ENCODE measurements at places on chromosomes 5 and 9.

DNA sequence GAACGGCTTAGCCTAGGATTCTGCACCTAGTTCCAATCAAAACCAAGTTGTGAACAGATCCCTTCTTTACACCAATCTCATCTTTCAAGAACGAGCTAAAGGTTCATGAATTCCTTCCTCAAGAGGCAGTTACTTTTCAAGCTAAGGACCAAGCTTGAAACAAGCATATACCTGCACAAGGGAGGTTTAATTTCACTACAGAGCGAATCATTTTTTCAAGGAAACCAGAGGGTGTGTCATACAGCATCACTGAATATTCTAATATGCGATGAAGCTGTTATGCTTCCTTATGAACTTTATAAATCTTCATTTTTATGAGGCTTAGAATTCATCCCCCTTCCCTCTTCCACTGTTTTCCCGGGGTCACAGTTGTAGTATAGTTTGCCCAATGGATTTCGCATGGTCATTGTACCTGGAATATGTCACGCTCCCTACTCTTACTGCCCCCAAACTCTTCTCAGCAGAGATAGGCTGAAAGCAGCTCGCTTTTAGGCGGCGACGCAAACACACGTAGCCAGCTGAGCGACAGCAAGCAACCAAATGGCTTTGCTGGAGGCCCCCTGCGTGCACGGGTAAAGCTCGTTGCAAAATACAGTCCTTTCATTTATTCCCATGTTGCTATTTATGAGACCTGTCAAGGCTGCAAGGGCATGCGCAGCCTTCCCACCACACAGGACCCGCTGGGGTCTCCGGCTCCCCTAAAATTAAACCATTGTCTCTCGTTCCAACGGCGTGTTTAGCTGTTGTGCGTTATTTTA lies 832 bp downstream of the LMBRD2 start:
- peak; percentile 31 for DNase-seq

DNA sequence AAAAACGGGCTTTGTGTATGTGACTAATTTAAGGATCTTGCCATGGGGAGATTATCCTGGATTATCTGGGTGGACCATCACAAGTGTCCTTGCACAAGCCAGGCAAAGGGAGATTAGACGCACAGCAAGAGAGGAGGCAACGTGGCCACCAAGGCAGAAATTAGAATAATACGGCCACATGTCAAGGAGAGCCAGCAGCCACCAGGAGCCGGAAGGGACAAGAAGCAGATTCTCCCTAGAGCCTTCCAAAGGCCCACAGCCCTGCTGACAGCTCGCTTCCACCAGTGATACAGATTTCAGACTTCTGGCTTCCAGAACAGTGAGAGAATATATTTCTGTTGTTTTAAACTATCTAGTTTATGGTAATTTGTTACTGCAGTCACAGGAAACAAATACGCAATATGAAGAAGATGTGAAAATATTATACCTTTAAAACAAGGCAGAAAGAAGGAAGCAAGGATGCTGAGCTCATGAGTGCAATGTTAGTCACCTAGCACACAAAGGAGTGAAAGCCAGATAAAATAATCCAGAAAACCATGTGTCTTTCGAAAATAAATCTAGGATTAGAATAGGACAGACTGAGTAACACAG lies 28.7 kb upstream of the F2RL1 start:
- no peak for DNase-seq

GRCh38 chr5:32443145-32443540 lies 1.4 kb downstream of the ZFR start:
- DNase-seq, result no peak

DNA sequence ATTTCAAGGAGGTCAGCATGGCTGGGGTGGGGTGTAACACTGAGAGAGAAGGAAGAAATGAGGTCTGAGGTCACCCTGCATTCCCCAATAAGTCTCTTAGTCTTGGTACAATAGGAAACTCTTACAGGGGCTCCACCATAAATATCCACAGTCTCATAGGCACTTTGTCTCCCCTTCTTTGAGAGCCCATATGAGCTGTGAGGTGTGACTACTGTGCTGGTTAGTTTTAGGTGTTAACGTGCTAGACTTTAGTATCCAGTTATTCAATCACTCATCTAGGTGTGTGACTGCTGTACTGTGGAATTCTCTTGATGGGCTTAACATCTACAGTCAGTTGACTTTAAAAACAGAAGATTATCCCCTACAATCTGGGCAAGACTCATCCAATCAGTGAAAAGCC lies 378.1 kb upstream of the RFX3 start:
- DNase-seq, result no peak

DNA sequence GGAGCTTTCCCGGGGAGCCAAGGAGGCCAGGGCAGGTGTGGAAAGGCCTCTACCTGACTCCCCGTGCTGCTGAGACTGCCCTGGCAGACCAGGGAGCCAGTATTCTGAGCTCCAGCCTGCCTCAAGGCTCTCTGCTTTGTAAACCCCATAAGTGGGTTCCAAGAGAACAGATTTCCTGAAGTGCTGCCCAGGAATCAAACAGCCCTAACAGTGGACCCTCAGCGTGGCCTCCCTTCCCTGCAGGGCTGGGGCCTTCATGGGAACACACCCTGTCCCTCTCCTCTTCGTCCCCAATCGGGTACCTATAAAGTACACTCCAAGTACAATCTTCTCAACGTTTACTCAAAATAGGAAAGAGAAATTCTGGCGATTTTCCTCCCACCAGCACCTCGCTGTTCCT lies 252.5 kb downstream of the FSTL4 start:
- no peak for DNase-seq

DNA sequence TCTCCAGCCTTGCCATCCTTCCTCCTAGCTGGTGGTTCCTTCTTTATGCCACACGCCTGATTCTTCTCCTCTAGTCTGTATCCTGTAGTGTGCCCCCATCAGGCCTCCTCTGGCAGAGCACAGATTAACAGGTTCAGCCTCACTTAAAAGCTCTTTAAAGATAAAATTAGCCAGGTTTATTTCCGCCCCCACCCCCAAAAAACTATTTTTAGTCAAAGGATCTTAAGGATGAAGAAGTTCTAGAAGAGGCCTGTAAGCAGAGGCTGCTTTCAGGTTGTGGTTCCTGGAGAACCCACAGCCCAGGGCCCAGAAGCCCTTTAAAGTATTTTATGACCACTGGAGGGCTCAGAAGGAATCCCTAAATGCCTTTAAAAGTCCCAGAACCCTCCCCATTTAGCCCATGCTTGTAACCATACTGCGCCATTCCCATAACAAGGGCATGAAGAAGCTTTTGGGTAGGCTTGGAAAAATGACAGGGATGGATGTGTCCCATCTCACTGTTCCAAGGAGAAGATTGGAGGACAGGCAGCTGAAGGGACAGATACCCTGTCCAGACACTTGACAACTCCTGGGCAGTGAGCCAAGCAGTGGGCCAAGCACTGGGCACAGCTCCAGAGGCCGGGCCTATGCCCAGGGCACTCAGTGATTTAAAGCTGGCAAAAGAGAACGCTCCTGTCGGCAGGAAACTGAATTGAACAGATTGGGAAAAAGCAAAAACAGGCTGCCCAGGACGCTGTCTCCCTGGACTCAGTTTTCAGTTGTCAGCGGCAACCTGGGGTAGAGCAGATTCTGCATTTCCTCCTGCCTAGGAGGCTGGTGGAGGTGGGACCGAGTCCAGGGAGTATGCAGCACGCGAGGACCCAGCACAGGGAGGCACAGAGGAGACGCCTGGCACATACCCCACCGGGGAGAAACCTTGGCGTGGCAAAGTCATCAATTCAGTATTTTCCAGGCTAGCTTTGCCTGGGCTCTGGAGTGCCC lies 106.3 kb upstream of the SSBP2 start:
- DNase-seq, result no peak

GRCh38 chr5:95850391-95850894 lies 27.9 kb upstream of the GLRX start:
- DNase-seq, result no peak

GRCh38 chr9:135284386-135285134 lies 195.0 kb upstream of the PPP1R26 start:
- no peak for DNase-seq

DNA sequence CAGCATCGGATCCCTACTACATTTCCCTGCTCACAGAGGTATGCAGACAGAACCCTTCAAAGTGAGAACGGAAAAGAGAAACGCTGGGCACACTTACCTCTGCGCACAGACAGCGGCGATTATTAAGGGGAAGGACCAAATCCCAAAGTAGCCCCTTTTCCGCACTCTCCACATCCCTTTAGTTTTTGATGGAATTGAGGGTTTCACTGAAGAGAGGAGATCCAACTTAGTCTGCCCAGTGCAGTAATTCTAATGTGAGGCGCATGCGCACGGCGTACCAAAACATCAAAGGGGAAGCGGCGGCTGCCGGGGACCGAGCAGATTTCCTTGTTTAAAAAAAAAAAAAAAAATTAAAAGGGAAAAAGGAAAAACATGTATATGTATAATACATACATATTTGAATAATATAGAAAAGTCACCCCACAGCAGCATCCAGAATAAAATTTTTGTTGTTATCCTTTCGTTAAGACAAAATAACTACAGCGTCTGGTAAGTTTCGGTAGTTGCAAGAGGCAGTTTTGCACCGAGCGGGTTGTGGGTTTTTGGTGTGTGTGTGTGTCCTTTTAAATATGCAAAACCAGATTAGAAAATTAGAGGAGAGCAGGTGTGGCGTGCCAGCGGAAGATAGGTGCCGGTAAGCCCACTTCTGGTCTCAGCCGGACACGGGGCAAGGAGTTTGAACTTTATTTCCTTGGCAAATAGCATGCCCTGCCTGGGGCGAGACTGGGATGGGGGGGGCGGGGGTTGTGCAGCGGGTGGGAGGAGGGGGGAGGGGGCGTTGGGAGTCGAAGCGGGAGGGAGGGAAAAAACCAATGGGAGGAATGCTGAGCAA lies at the start of gene GABRB2:
Gene GABRB2, minus strand, starts transcription at position 256 of the 832 bp plus-strand sequence. Its CDS starts 82 bp downstream, at position 174.
- peak; percentile 19 for DNase-seq

GRCh38 chr9:130599625-130600024 lies 20.2 kb downstream of the FUBP3 start:
- DNase-seq, result no peak

DNA sequence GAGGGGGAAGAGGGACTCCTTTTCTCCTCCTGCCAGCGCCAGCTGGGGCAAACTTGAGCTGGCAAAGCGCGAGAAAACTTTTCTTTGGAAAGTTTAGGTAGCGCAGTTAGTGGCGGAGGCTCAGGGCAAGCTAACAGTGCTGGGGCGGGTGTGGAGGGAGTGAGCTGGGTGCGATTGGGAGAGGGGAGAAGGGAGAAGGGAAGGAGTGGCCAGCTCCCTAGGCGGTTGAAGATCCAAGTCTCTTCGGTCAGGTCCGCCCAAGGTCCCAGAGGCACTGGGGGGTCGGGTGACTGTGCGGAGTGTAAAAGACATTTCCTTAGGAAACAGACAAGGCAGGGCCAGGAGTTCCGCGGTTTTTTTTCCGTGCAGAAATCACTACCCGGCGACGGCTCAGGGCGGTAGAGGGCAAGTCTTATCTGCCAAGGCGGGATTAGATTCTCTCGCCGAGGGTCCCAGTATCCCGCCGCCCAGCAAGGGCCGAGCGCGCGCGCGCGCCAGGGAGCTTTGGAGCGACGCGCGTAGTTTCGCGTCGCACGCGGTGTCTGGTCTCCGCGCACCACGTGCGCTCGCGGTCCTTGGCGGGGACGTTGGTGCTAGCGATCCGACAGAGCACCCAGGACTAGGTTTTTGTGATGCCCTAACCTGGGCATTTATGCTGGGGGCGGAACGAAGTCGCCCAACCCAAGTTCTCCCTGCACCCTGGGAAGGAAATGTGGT lies 33.6 kb upstream of the NFIB start:
- DNase-seq, result no peak

DNA sequence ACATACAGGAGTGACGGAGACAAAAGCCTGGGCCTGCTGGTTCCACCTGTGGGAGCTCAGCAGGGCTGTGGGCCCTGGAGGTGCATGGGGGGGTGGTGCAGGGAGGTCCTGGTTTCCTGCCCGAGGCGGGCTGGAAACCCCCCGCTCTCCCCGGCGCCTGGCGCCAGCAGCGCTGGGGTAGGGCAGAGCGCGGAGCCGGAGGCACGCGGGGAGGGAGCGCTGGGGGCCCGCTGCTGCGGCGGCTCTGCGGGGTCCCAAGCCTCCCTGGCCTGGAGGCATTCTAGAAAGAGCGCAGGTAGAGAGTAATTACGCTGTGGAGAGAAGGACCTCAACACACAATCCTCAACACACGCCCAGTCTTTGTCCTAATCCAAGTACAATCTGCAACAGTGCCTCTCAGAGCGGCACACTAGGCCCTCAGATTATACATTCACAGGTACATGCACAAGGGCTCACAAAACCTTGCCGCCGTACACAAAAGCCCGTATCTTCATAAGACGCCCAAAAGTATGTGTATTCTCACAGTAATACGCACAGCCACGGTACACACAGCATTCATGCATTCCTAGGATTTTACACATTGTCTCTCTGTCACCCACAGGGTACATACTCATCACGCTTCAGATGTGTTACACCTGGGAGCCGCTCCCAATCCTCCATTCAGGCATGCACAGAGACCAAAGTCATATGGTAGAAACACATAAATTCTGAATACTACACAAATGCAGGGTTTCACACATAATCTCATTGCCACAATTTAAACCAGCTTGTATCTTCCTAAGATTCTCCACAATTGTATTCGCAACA lies 2.1 kb upstream of the HAND1 start:
- DNase-seq, result no peak

GRCh38 chr5:17257705-17258273 lies 40.4 kb downstream of the BASP1 start:
- DNase-seq, result peak; percentile 82

GRCh38 chr5:78908173-78909061 lies 76.7 kb downstream of the ARSB start:
- DNase-seq, result no peak

DNA sequence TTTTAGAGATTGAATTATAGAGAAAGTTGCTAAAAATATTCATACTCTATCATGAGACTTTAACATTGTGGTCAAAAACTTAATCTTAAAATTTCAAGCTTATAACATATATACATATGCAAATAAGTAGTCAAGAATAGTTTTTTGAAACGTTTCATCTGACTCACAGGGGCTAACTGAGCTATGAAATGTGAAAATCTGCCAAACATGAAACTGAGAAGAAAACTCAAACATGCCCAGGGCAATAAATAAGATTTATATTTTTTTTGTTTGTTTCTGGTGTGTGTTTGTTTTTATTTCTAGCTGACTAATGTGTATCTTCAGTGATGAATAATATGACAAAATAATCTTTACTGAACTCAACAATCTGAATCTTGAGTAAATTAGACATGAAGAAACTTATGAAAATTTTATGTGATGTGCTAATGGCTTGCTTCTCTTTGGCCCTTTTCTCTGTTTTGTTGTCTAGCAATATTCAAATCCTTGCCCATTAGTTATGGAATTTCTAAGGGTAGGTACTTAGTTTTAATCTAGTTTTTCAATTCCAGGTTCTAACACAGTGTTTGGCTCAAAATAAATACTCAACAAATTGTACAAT lies 99.9 kb downstream of the FAM174A start:
- DNase-seq, result no peak

GRCh38 chr5:137164961-137165360 lies 334.2 kb downstream of the SPOCK1 start:
- no peak for DNase-seq

- no peak for DNase-seq
Observed at GRCh38 chr9:137139468-137140150, 655 bp downstream of the GRIN1 start.

DNA sequence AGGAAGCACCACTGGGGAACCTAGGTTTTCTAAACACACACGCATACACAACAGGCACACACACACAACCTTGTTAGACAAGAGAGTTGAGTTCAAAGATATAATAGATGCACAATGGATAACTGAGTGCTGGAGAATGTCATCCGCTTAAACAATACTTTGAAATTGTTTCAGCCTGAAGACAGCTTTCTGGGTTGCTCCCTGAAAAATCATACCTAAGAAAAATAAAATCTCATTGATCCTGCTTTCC lies 126.1 kb downstream of the TMEM161B start:
- no peak for DNase-seq
